K562 (cell line): ENCODE measurements at places on chromosomes 16 and 17.

GRCh38 chr16:5336941-5337340, 239.3 kb upstream of the EEF2KMT start:
- DNase-seq = no peak

- DNase-seq = no peak
Measured at GRCh38 chr17:7674934-7675333, 12.4 kb downstream of the TP53 start.

- DNase-seq = no peak
Measured at GRCh38 chr17:31570951-31571892, 179.7 kb downstream of the RAB11FIP4 start.

- DNase-seq = no peak
Measured at GRCh38 chr16:85004587-85005205, 6.6 kb downstream of the ZDHHC7 start.

- no peak for DNase-seq
Measured at GRCh38 chr17:51064061-51064735, 56.5 kb downstream of the SPAG9 start.

GRCh38 chr17:13518261-13519000, 83.3 kb downstream of the HS3ST3A1 start:
- DNase-seq = no peak

- no peak for DNase-seq
Measured at GRCh38 chr17:65629234-65629690, 67.8 kb upstream of the AXIN2 start.

DNA sequence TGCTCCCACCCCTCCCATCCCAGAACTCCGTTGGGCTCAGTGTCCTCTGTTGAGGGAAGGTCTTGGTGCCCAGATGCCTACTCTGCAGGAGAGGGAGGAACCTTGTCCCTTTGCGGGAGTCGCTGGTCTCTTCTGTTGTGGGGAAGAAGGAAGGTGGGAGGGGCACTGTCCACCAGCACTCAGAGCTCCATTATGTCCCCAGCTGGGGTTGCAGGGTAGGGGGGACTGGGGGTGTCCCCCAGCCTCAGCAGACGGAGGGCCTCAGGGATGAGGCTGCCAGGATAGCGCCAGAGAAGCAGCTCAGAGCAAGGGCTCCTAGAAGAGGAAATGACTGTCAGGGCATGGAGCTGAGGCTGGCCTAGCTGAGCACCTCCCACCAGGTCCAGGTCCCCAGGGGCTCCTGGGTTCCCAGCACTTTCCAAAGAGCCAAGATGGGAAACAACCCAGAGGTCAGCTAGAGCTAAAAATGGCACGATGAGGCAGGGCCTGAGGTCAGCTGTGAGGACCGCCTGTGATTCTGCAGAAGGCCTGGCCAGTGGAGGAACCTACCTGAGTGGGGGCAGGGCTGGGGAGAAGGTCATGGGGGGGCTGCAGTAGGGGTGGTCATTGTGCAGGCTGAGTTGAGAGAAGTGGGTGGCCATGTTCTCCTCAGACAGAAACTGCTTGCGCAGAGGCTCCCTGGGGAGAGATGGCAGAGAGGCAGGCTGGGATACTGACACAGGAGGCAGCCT, 893 bp downstream of the HCFC1R1 start:
- no peak for DNase-seq

DNA sequence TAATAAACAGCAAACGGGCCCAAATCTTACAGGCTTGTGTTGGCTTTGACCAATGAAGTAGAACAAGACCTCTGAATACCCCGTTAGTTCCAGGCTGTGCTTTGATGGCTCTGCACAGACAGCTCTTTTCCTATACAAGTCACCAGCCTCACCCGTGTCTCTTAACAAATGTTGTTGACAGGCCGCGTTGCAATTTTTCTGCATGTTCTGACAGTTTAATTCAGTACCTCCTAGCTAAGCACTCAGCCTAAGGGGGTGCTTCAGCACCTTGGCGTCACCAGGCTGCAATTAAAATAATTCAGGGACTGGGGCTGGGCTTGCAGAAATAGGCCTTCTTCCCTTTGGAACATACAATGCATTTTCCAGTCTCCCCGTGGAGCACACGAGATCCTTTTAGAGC, 500.1 kb downstream of the MAF start:
- DNase-seq = no peak

- DNase-seq = no peak
Measured at GRCh38 chr16:85300406-85300968, 188.2 kb upstream of the CIBAR2 start.

DNA sequence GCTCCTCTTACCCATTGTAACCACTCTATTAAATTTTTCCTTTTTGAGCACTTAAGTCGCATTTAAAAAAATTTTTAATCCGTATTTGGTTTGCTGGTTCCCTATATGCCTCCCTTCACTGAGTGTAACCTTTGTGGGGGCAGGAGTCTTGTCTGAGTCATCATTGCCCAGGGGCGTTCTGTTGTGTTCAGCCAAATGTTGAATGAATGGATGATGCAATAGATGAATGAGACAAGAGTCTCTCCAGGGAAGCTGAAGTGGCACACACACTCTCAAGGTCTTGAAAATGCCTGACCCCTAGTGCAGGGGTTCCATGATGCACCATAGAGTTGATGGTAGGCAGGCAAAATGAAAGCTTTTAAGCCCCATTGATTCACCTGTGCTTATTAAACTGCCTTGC, 123.0 kb upstream of the RBFOX1 start:
- peak; percentile 7 for DNase-seq

DNA sequence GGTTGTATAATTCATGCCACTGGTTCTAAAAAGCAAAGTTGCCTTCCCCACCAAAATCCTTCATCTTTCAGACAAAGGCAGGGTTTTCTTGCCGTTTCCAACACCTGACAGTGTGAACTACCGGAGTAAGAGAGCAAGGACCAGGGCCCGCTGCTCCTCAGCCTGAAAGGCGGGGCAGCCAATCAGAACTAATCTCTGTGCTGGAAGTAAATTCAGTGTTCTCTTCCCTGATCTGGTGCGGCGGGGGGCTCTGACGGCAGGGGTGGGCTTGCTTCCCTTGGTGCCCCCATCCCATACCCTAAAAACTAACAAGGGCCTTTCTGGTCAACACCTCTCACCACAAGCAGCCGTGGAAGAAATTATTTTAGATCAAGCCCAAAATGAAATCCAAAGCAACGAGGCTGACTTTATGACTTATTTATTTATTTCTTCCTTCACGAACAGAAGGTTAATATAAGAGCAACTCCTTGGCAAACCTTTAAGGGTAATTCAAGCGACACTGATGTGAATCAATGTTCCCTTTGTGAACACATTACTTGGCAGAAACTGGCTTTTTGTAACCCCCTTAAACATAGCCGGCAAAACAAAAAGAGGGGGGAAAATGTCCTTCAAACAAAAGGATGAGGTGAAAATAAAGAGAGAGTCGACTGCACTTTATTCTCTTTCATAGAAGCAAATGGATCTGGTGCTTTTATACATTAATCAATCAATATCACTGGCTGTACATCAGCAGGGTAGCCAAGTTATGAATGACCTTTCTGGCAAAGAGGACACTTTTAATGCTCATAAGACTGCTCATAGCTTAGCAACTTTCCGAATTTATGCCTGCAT, 189.9 kb downstream of the ZFHX3 start:
- no peak for DNase-seq

DNA sequence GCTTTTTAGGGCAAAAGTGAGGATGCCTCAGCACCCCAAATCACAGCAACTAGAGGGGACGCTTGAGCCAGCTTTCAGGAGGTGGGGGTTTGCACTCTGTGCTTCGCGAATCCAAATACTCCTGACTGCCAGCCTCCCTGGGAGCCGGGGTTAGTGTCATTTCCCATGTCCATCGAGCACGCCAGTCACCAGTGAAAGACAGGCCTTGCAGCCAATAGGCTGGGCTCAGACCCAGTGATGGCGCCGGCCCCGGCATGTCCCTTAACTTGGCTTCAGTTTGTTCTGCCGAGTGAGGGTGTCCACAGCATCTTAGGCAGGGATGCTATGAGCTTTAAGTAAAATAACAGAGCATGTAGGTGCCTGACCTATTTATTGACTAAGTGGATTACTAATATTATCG, 50.9 kb upstream of the CDC42EP4 start:
- DNase-seq = no peak

DNA sequence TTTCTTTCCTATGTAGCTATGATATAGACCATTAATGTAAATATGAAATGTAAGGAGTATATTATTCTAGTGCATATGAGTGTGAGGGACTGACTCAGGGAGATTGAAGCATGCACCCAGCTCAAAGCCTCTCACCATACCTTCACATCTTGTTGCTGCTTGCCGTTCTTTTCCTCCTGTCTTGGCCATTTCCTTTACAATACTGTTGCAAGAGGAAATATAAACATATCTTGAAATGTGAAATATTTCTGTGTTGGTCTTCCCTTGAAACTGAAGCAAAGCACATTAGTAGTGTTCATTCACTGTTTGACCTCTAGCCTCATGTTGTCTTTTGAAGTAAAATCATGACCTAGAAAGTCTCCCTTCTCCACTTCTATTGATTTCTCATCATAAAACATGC, 46.6 kb downstream of the PHKB start:
- DNase-seq = no peak

GRCh38 chr17:28563475-28563874, 7.8 kb downstream of the PIGS start:
- no peak for DNase-seq

GRCh38 chr16:7871979-7872378, 539.3 kb downstream of the RBFOX1 start:
- no peak for DNase-seq

DNA sequence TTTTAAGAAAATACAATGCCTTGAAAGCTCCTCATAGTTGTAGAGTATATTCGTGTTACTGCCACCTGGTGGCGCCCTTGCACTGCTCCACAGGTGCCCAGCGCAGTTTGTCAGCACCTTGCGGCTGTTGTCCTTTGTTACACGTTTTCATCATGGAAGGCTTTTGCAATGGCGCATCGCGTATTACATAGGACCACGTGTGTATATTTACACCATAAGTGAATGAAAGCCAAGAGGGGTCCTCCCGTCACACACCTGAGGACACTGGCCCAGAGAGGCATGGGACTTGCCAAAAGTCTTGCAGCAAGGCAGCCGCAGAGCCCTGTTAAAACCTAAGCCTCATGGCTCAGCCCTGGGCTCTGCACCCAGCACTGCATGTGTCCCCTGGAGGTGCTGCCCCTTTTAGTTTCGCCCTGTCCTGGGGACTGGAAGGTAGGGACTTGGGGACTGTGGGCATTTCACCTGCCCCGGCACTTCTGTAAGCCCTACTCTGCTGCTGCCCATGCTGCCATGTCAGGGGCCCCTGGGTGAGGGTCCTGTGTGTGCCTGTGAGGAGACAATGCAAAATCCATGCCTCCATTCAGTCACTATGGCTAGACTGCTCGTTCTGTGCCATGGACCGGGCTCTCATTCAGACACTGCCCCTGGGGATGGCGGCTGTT, 24.3 kb downstream of the POLR3E start:
- peak; percentile 68 for DNase-seq

DNA sequence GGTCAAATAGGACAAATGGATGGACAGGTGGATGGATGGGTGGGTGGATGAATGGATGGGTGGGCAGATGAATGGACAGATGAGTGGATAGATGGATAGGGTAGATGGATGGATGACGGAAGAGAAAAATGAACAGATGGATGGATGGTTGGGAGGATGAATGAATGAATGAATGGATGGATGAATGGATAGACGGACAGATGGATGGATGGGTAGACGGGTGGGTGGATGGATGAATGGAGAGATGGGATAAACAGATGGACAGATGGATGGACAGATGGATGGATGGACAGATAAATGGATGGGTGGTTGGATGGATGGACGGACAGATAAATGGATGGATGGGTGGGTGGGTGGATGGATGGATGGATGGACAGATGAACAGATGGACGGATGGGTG, 232.8 kb downstream of the GRIN2A start:
- DNase-seq = no peak

DNA sequence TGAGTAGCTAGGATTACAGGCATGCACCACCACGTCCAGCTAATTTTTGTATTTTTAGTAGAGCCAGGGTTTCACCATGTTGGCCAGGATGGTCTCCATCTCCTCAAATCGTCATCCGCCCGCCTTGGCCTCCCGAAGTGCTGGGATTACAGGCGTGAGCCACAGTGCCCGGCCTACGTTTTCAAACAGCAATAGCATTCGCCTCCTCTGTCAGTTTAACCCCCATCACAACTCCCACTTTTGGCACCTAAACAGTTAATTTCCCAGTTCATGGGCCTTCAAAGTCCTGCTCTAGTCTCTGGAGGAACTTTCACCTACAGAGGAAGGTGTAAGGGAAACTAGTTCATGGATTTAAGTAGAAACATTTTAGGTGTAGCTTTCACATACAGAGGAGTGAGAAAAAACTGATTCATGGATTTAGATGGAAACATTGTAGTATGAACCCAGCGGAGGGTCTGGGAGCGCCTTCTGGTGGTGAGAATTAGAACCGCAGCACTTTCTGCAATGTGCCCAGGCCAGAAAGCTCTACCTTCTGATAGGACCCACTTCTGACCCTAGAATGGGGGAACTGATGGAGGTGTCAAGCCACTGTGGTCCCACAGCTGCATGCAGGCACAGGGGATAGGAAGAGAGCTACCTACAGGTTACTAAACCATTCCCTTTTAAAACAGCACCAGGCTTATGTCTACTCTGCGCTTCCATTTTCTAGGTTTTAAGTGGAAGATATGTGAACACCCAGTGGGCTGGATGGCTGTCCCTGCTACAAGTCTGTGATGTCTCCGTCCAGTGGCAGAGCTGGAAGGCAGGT, 12.0 kb upstream of the MEOX1 start:
- DNase-seq = peak; percentile 64

- DNase-seq = no peak
Measured at GRCh38 chr17:29905086-29905878, 24.7 kb downstream of the SSH2 start.

DNA sequence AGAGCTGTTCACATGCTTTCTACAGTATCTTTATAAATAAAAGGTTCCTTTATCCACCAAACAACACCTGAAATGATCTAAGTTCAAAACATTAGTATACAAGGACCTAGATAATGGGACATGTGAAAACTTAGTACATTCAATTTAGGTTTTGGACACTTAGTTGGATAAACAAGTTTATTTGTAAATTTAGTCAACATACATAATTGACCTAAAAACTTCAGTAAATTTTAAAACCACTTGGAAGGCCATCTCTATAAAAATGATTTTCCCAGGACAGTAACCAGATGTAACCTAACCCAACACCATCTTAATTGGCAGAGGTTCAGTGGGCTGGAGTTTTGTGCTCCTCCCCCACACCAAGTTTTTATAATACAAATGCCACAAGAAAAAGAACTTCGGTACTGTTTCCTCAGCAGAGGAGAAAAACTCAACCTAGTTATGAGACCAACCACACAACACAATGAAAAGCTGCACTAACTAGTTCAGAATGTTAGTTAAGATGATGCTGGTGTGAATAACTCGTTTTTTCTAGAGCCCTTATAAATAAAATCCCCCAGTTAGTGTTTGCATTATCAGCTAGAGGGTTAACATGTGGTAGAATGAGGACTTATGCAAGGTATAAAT, 7.2 kb upstream of the UNK start:
- DNase-seq = no peak

GRCh38 chr16:13856811-13857511, 63.0 kb upstream of the ERCC4 start:
- DNase-seq = no peak

- peak; percentile 11 for DNase-seq
Measured at GRCh38 chr17:33375103-33375502, 82.0 kb upstream of the ASIC2 start.
